ENCODE measurements at places on chromosomes 5 and 9. TPM values are rescaled to one million over a fixed set of nuclear protein-coding genes. Genes with fewer than 3 reads are reported as not detected.
A peak's percentile ranks its signal among the peaks of the same experiment; 100 is the strongest.

DNA sequence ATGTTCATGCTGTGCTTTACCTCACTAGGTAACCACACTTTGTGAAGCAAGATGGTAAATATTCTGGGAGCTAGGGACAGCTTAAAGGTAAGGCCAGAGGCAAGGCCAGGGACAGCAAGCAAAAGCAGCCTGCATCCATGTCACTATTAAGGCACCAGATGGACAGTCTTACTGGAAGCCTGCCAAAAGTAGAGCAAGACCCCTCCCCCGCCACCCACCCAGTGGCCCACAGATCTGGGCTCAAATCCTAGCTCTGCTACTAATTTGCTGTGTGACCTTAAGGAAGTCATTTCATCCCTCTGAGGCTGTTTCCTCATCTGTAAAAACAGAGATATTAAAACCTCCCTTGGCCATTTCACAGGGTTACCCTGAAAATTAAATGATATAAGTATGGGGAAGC is 13.2 kb upstream of the ERMP1 start:
- no peak for DNase-seq

GRCh38 chr9:112361601-112362000 is 18.3 kb upstream of the HSDL2 start:
- no peak for DNase-seq

DNA sequence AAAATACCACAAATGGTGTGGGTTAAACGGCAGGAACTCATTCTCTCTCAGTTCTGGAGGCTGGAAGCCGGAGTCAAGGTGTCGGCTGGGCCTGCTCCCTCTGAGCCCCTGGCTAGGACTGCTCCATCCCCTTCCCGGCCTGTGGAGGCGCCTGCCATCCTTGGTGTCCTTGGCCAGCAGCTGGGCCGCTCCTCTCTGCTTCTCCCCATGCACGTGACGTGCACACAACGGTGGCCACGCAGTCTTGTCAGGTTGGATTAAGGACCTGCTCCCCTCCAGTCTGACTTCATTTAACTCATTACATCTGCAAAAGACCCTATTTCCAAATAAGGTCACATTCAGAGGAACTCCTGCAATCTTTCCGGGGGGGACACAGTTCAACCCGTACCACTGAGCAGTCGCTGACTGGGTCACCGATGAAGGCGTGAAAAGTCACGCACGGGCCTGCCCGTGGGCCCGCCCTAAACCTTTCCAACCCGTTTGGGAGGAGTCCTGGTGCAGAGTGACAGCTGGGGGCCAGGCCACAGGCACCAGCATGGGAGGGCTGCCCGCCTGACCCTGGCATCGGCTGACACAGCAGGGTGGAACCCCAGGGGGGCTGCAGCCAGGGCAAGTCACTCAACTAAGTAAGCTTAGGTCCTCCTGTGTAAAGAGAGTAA is 135.2 kb downstream of the COL23A1 start:
- DNase-seq: no peak

- DNase-seq: no peak
Measured at GRCh38 chr5:10578293-10578665, 14.4 kb downstream of the ANKRD33B start.

- DNase-seq: no peak
Measured at GRCh38 chr9:107723015-107723414, 233.4 kb upstream of the KLF4 start.

GRCh38 chr9:79371301-79371700 is 200.5 kb upstream of the TLE4 start:
- no peak for DNase-seq

- no peak for DNase-seq
Measured at GRCh38 chr5:123157791-123158581, 68.9 kb downstream of the PRDM6 start.

- no peak for DNase-seq
Measured at GRCh38 chr5:110159202-110159601, 469.5 kb downstream of the MAN2A1 start.

DNA sequence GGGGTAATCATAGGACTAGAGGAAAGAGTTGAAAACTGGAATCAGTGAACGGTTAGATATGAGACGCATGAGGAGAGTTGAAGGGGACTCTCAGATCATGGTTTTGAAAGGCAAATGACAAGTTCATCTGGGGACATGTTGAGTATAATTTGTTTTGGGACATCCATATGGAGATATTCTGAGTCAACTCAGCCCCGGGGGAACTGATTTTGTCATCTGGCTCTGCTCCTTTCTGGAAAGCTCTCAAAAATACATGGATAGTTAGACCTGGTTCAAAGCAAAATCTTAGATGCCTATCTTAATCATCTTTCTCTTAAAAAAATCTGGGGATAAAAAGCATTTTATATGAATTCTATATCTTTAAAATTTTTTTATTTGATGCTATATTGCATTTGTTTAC is 161.2 kb downstream of the SNX18 start:
- no peak for DNase-seq

DNA sequence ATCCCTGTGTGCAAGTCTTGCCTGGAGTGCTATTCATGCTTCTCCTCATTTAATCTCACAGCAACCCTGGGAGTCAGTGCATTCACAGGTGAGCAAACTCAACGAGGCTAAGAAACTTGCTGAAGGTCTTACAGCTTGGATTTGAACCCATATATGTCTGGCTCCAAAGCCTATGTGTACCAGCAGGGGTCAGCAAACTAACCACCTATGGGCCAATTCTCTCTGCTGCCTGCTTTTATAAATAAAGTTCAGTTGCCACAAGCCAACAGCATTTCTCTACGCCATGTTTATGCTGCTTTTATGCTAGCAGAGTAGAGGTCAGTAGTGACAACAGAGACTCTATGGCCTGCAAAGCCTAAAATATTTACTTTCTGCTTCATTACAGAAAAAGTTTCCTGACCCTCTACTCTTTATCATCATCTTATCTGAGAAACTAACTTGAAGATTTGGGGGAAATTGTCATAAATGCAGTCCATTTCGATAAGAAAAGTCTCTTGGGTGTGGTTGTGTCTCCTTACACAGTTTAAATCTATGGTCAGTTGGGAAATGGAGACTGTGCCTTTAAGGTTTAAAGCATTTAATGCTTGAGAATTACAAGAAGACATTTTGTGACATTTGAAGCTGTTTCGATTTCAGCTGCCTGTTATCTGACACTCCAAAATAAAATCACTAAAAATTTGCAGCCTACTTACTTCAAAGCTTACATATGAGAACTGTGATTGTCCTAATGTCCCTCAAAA is 137.7 kb downstream of the PRELID2 start:
- peak; percentile 35 for DNase-seq

- peak; percentile 9 for DNase-seq
Measured at GRCh38 chr5:132459983-132460838, 30.4 kb downstream of the IRF1 start.

GRCh38 chr5:68465133-68465532 is 249.6 kb downstream of the PIK3R1 start:
- peak; percentile 70 for DNase-seq

DNA sequence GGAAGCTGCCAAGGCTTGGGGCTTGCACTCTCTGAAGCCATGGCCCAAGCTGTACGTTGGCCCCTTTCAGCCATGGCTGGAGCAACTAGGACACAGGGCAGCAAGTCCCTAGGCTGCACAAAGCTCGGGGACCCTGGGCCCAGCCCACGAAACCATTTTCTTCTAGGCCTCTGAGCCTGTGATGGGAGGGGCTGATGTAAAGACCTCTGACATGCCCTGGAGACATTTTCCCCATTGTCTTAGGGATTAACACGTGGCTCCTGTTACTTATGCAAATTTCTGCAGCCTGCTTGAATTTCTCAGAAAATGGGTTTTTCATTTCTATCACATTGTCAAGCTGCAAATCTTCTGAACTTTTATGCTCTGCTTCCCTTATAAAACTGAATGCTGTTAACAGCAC is 83.0 kb upstream of the DAP start:
- no peak for DNase-seq

GRCh38 chr9:20582150-20582549 is 40.1 kb downstream of the MLLT3 start:
- no peak for DNase-seq

DNA sequence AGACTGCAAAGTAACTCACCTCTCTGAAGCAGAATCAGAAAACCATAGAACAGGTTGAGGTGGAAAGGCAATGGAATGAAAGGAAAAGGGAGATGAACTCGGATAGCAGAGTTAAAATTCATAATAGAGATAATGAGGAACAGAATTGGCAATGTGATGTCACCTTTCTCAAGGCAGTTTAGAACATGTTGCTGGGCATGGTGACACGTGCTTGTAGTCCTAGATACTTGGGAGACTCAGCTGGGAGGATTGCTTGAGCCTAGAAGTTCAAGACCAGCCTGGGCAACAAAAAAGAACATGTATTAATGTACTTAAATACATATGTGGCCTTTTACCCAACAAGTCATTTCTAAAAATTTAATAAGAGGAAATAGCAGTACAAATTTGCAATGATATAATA is 81.6 kb upstream of the MIER3 start:
- no peak for DNase-seq

Gene HNRNPAB
- total RNA-seq: 313 TPM

Gene SLC34A1
- not detected for total RNA-seq

Gene ITK
- total RNA-seq: 240 TPM

Gene MEIKIN
- total RNA-seq: 2.1 TPM

Gene MAP1B
- 0.51 TPM for total RNA-seq

Gene CDKN2B
- total RNA-seq: 0.10 TPM

Gene LSM11
- total RNA-seq: 8.0 TPM

Gene PSD2
- not detected for total RNA-seq
